Germinal center (tissue), 1 donor: ENCODE measurements at places on chromosomes 2 and 18.

DNA sequence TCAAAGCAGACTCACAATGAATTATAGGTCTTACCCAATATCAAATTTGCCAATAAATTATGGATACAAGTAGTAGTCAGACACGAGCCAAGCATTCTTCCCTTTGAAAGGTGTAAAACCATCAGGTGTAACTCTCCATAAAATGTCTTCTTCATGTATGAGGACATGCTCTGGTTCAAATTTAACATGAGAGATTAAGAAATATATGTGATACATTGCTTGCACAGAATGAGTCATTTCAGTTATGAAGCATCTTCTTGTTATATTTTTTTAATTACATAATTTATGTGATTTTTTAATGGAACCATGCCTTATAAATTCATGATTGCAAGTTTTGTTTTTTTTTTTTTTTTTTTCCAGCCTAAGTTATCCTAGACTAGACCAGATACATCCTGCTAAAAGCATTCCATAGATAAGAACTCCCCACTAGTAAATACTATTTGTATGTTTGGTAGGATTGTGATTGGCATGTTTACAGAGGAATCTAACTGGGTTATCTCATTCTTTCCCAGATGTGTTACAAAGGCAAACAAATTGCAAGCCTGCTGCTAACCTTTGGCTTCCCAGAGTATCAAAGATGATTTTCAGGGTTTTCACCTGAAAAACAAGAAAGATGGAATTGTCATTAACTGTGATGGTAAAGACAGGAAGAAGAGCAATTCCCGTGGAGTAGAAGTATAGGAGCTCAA lies 621.9 kb downstream of the XIRP2 start:
- DNase-seq = no peak

- no peak for DNase-seq
Measured at GRCh38 chr2:238242731-238243495, 3.1 kb upstream of the HES6 start.

DNA sequence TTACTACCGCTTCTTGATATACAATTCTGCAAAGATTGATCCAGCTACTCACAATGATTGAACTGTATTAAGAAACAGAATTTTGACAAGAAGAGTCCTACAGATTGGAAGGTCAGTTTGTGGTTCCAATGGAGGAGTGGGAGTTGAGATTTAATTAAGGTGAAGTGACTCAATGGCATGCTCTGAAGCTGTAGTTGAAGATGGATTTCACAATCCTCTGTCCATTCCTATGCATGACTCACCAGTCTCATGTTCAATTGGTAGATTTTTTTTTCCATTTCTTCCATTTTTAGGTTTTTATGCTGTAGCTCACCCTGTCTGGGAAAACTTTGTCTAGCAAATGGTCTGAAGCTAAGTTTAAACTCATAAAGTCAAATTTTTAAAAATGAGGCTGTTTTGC lies 83.3 kb downstream of the DPP4 start:
- DNase-seq = no peak

- no peak for DNase-seq
Measured at GRCh38 chr2:119234021-119235019, 10.7 kb downstream of the STEAP3 start.

GRCh38 chr2:147860009-147860408 lies 15.2 kb downstream of the ACVR2A start:
- no peak for DNase-seq

- no peak for DNase-seq
Measured at GRCh38 chr2:181998041-181998835, 12.6 kb downstream of the PPP1R1C start.

DNA sequence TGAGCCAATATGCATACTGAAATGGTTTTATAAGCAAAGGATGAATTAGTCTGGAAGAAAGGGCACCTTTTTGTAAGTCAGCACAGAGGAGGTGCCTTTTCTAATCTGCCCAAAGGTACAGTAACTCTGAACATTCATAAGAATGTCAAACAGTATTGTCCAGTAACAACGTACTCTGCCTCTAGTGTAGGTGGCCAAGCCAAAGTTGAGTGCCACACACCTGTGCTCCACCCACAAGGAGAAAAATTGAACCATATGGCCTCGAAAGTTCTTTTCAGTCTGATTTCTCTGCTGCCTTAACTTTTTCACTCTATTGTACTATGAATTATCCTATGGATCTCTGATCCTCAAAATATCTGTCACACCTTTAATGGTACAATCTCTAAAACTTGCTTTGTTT lies 86.8 kb downstream of the CERKL start:
- DNase-seq = no peak

DNA sequence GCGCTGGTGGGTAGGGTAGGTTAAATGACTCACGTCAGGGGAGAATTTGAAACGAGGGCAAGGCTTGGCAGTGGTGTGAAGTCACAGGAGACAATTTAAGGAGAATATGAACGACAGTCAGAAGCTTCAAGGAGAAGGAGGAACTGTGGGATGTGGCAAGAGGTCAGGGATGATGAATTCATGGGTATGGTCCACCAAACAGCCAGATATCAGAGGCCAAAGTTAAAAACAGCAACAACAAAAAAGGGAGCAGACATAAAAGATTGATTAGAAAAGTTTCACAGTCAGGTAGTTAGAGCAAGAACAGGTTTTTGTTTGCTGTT lies 1.4 kb upstream of the ZNF396 start:
- no peak for DNase-seq

GRCh38 chr2:196990788-196991461 lies 64.4 kb upstream of the PGAP1 start:
- DNase-seq = no peak

DNA sequence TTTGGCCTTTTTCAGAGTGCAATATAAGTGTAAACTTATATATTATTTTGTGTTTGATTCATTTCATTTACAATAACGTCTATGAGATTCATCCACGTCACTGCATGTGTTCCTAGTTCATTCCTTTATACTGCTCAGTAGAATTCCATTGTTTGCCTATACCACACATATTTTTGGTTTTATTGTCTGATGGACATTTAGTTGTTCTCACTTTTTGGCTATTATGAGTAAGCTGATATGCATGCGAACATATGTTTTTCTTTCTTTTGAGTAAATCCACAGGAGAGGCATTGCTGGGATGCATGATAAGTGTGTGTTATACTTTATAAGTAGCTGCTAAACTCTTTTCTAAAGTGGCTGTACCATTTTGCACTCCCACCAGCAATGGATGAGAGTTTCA lies 314.8 kb upstream of the HS6ST1 start:
- DNase-seq = no peak

DNA sequence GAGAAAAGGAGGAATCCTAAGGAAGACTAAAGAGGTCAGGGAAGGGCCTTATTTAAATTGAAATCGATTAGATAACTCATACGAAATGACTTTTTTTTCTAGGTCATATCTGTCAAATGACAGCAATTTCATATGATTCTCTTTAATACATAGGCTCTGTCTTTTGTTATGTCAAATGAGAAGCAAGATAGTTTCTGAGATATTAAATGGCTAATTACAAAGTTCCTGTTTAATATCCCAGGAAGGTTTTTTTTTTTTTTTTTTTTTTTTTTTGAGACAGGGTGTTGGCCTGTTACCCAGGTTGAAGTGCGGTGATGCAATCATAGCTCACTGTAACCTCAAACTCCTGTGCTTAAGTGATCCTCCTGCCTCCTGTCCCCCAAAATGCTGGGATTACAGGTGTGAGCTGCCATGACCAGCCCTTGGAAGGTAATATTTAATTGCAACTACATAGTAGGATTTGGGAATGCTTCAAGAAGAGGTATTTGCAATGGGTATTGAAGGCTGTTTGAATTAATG lies 48.0 kb upstream of the RMND5A start:
- DNase-seq = no peak

GRCh38 chr2:68662466-68662865 lies 19.1 kb downstream of the PROKR1 start:
- DNase-seq = peak; percentile 23

GRCh38 chr18:23138471-23138870 lies 3.2 kb downstream of the CABLES1 start:
- no peak for DNase-seq

DNA sequence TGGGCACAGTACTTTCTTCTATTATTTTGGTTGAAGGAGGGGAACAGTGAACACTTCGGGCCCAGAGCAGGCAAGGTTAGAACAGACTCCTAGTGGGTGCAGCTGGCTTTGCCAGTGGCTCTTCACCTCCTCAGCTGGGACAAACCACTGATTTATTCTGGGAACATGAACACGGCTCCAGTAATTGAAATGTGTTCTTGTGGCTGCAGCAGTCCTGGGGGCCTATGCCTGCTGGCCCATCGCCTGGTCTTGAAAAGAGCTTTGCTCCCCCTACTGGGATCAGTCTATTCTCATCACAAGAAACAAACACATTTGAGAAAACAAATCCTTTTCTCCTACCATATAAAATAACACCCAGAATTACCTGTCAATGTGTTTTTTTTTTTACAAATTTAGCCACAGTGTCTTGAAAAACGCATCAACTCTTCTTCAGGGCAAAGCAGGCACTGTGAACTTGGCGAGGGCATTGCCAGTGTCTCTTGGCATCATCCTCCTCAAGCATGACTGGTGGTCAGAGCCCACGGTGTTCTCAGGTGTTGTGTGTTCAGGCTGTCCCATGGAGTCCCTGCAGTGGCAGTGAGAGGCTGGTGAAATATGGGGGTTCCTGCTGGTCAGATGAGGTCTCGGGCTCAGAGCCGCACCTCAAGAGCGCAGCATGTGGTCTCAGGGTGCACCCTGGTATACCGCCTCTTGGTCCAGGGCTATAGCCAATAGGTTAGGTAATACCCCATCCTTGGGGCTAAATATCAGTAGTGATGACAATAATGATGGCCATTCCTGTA lies 51.3 kb downstream of the RNF144A start:
- no peak for DNase-seq

DNA sequence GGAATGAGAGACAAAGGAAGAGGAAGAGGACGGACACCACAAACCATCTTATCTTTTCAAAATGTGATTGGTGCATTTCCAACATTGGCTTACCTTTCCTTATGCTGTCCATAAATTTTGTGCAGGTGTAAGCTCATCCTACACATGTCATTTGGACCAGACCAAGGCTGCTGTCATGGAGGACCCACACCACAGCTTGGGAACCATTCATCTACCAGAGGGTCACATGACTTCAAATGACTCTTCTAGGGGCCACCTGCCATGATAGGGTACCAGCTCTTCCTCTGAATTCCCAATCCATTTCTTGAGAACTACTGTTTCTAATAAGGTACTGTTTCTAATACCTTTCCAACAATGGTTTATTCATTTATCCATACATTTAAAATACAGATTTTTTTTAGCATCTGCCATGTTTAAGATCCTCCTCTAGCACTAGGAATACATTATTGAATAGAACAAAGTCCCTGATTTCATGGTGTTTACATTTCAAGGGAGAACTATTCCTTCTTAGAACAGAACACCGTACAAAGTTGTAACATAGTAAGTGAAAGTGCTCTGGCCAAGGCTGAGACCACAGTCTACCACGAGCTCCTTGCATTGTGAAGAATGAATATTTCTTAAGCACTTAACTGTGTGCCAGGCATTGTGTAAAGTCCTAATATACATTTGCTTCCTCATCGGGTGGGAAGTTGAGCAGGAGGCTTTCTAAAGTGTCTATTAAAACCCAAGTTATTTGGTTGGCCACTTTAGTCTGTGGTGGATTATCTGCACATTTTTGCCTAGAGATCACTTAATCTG lies 246.1 kb upstream of the FN1 start:
- DNase-seq = no peak

GRCh38 chr2:96882230-96882629 lies 12.3 kb upstream of the SEMA4C start:
- no peak for DNase-seq

DNA sequence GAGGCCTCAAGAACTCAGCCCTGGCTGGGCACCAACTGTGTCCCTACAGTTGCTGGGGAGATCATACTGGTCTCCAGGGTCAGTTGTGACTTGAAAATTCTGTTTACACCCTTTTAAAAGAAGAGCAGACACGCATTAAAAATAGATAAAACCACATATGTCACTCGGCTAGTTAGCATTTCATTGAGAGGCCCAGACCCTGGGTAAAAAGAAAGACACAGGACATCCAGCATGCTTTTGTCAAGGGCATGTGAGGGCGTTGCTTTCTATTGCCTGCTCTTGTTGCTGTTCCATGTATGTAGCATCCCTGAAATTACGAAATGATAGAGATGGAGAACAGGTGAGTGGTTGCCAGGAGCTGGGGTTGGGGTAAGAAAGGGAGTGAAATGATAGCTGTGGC lies 94.3 kb downstream of the SEPTIN10 start:
- no peak for DNase-seq

GRCh38 chr2:105814291-105814940 lies 69.7 kb downstream of the NCK2 start:
- DNase-seq = no peak

DNA sequence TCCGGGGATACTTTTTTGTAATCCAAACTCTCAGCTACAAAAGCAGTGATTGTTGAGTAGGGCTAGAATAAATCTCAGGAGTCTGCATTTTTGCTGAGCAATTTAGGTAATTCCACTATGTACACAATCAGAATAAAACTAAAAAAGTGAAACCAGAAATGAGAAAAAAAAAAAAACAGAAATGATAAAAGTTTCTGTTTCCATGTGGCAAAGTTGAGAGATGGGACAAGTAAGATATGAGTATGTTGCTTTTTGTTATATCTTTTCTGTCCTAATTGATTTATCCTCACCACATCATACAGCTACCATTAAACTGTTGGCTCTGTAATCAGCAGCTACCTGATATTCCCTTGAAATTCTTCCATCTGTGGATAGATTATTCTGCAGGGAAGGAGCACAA lies 92.7 kb downstream of the VWC2L start:
- no peak for DNase-seq

GRCh38 chr2:84077496-84077895 lies 381.6 kb downstream of the SUCLG1 start:
- DNase-seq = no peak

DNA sequence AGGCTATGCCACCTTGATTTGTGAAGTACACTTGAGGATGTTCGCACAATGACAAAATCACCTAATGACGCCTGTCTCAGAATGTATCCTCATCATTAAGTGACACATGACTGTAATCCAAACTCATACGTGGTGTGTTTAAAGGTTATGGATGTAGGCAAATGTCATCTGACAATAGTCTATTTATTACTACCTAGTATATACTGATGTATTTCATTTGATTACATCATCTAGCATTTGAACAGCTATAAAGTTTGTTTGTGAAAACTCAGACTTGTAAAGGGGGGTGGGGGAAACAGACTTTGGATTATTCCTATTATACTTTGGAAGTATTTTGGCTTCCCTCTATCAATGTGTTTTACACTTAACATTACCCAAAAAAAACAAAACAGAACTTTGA lies 129.9 kb downstream of the TANC1 start:
- DNase-seq = no peak
